Stimulated activated naive CD4-positive, alpha-beta T cell (primary cell): ENCODE measurements at places on chromosomes 4 and X.

GRCh38 chr4:39924014-39924413 lies 53.7 kb downstream of the PDS5A start:
- no peak for DNase-seq

GRCh38 chr4:159010563-159011260 lies 92.2 kb upstream of the RAPGEF2 start:
- no peak for DNase-seq

DNA sequence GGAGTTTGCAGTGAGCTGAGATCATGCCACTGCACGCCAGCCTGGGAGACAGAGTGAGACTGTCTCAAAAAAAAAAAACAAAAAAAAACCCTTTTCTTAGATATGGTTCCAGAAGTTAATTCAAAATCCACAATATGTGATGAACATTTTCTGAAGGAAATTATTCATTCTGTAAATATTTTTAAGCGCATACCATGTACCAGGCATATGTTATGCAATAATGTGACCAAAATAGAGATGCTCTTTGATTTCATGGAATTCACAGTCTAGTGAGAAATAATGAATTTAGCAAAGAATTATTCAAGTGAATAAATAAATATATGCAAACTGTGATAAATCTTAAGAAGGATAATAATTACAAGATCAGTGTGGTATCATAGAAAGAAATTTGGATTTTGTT lies 174.7 kb downstream of the GC start:
- DNase-seq, result no peak

DNA sequence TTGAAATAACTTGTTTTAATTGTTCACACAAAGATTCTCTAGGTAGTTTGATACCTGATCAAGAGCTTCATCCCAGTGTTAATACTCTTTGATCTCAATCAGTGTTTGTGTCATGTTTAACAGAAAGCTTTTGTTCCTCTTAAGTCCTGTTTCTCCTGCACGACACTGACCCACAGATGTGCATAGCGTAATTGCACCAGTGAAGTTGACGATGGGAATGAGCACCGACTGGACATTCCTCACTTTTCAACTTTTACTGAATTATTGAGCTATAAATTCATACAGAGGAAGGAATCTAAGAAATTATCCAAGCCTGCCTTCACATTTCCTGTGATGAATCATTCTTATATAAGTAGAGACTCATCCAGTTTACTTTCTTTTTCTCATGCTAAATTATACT lies 878.7 kb upstream of the TENM3 start:
- no peak for DNase-seq

DNA sequence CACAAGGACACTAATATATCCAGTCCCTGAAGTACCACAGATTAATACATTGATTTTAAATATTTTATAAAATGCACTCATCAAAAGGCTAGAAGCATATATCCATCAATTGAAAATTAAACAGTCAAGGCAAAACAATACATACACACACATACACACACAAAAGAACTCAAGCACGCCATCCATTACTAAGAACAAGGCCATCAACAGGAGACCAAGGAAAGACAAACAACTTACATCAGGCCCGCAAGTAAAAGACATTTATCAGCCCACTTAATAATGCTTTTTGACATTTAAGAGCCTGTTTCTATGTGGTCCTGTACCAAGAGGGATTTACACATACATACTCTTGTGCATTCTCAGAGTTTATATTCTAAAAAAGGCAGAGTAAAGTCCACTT lies 50.0 kb upstream of the ZNF827 start:
- no peak for DNase-seq
